ENCODE measurements at places on chromosomes 2 and 18.

DNA sequence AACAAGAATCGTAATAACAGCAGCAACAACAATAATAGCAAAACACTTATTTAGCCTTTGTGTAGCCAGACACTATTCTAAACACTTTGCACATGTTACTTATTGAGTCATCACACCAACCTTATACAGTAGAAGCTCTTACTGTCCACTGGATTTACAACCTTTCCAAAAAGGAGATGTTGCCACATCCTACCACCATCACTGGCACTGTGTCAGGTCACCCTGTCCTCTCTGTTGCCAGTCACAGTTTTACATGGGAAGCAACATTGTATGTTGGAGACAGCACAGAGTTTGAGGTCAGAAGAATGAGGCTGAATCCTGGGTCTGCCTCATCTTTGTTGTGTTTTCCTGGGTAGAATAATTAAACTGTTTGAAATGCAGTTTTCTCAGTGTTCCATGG lies 201.4 kb upstream of the EPAS1 start:
- DNase-seq = no peak
- no peak overlapping the region for H3K27ac ChIP-seq
- no peaks in the 10 kb centered on the region for H3K27me3 ChIP-seq
- H3K36me3 ChIP-seq = no peaks in the 10 kb centered on the region

DNA sequence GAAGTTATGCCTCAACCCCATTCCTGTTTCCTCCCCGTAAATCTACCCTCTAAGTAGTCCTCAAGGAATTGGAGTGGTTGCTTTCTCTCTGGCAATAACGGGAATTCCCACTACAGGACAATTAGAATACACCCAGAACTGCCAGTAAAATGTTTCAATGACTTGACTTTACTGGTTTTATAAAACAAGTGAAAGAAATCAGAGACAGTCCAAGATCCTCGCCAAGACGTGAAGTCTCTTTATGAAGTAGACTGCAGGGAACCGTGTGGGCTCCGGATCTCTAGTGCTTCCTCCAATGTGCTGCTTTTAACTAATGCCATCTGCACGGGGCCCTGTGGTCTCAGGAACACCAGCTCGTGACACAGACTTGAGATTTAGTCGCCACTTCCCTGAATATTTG lies 101.4 kb downstream of the CPO start:
- no peaks in the 10 kb centered on the region for H3K27me3 ChIP-seq
- H3K4me3 ChIP-seq = no peak overlapping the region

DNA sequence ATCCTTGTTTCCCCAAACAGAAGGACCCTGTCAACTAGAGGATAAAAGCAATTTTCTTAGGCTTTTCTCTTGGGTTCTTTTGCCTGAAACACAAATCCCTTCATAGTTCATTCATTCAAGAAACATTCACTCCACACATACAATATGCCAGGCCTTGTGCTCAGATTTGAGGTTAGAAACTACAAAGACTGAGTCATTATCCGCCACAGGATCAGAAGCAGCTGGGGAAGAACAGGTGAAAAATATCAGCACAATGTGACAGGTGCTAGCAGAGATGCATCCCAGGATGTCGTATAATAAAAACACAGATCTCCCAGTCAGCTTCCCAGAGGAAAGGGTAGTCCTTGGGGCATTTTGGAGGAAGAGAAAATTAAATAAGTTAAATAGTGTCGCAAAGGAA lies 172.4 kb downstream of the LRATD1 start:
- H3K4me3 ChIP-seq = no peak overlapping the region
- no peaks in the 10 kb centered on the region for H3K4me1 ChIP-seq
- no peaks in the 10 kb centered on the region for H3K27me3 ChIP-seq
- no peaks in the 10 kb centered on the region for H3K36me3 ChIP-seq
- no peak for DNase-seq

- H3K4me1 ChIP-seq = peaks cover 79% of the 10 kb centered on the region
- H3K4me3 ChIP-seq = peak overlapping the region; percentile 21
- peaks cover 14% of the 10 kb centered on the region for H3K36me3 ChIP-seq
- H3K27ac ChIP-seq = peak overlapping the region; percentile 91
- no peak for DNase-seq
- no peaks in the 10 kb centered on the region for H3K27me3 ChIP-seq
Measured at GRCh38 chr2:226977775-226978190, 141.9 kb downstream of the RHBDD1 start.
